Mesendoderm (in vitro differentiated cells): ENCODE measurements at places on chromosomes 3 and 15.
A peak's percentile ranks its signal among the peaks of the same experiment; 100 is the strongest.

DNA sequence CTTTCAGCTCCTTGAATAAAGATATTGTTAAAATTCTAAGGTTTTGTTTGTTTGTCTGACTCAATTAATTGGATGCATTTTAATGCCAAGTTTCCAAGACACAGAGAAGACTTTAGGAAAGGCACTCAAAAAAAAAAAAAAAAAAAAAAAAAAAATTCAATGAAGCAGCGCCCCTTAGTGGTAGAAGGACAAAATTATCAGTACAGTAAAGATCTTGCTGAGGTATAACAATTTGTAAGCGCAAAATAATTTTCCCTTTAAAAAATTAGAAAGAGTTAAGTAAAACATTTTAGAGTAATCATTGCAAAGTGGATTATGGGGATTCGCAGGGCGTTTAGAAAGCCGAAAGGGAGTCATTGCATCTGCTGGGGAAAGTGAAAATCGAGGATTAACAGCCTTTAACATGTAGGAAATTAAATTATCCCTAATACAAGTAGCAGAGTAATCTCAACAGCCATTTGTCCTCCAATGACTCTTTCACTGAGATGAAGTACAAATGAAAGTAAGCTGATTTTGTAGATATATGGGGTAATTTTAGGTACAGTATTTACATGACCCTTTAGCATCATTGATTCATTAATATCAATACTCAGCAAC is 5.8 kb upstream of the DIS3L start:
- DNase-seq, result peak; percentile 20

DNA sequence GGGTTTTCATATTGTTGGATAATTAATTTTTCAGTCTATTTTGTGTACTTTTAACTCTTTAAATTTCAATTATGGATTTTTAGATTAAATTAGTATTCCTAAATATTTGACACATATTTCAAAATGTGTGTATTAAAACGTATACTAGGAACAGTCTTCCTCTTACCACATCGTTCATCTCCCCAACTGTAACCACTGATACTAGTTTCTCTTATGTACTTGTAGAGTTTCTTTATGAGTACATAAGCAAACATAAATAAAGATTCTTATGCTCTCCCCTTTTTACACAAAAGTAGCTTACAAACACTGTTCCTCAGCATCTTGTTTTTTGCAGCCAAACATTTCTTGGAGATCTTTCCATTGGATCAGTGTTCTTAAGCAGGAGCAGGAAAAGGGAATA is 45.9 kb downstream of the CMSS1 start:
- DNase-seq, result no peak

DNA sequence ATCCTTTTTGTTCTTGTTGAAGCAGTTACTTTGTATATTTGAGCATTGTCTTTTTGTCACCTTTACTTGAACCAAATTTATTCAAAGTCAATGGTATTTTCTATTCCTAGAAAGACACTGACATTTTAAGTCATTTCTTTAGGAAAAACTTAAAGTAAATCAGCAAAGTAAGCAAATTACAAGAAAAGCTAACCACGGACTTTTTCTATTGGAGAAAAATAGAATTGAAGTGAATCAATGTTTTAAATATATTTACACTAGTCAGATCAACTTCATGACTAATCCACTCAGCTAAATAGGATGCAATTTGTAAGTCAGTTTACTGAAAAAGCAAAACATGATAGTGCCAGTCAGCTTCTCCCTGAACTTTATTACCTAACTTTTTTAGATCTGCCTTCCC is 733.8 kb upstream of the ALCAM start:
- DNase-seq, result no peak

GRCh38 chr3:106172780-106173179 is 304.0 kb upstream of the CBLB start:
- DNase-seq, result no peak

DNA sequence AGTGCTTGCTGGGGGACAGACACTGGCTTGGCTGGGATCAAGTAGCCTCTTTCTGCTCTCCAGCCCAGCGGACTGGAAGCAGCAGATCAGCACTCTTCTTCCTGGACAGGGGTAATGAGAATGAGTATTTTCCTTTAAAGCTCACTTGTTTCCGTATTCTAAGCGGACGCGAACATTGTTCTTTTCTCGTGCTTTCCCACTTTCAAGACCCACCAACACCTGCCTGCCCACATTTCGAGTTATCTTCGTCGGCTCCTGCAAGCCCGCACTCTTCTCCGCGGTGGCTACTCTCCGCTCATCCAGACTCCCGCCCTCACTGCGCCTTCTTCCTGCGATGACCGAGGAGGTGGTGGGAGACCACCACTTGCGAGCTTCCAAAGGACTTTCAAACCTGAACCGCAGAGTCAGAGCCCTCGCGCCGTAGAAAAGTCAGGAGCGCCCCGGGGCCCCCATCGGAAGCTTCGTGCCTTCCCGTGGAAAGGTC is 1.6 kb upstream of the PPM1L start:
- DNase-seq, result peak; percentile 67

- no peak for DNase-seq
These were observed 2.2 kb upstream of the SLC12A8 start for GRCh38 chr3:125214738-125215137.

GRCh38 chr3:113630956-113631542 is 65.4 kb downstream of the USF3 start:
- DNase-seq, result no peak

GRCh38 chr15:51367322-51367976 is 26.0 kb downstream of the GLDN start:
- DNase-seq, result peak; percentile 82

GRCh38 chr3:73508330-73508954 is 116.3 kb downstream of the PDZRN3 start:
- DNase-seq, result peak; percentile 85

DNA sequence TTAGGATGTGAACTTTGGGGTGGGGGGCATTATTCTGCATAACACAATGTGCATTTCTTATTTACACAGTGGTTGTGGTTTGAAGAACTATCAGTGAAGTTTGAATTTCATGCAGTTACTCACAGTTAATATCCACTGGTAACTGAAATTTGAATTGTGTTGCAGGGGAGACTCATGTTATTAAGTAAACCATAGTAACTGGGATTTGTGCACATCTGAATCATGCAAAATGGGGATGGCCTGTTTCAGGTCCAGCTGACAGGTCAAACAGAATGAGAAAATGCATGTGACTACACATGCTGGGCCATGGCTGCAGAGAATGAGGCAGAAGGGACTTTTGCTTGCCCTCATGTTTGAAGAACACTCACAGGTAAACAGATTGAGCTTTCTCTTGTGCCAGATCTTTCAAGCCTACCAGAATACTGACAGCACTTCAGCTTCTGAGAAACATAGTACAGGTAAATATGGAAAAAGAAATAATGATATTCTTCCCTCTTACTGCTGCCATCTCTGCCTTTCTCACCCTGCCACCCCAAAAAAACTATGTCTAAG is 115.0 kb downstream of the POLQ start:
- DNase-seq, result no peak

DNA sequence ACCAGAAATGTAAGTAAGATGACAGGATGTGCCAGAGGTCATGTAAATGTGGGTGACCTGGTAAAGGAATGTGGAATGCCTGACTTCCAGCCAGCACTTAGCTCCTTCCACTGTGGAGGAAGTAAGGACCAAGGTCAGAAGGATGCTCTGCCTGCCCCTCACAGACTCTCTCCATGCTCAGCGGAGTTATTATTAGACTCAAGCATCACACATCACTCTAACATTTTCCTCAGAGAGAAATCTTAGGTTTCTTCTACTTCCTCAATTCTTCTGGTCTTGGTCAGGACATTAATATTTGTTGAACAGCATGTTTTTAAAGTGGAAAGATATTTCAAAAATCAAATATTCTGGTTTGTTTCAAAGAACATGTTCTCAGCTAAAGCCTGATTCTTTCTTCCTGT is 231.4 kb upstream of the WNT5A start:
- DNase-seq, result no peak

DNA sequence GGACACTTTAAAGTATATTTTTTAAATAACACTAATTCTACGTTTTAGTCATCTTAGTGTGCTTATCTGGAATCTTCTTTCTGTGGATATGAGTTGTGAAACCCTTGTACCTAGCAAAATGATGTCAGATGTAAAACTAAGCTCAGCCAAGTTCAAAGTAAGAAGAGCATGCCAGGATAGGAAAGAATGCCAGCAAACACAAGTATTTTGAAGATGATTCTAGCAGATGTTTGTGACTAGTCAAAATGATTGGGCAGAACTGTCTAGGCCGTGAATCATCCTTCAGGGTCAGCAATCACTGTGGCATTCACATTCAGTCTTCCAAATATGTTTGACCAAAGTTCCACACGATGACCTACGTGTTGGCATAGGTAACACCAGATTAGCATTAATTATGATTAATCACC is 5.4 kb upstream of the PLOD2 start:
- DNase-seq, result no peak

DNA sequence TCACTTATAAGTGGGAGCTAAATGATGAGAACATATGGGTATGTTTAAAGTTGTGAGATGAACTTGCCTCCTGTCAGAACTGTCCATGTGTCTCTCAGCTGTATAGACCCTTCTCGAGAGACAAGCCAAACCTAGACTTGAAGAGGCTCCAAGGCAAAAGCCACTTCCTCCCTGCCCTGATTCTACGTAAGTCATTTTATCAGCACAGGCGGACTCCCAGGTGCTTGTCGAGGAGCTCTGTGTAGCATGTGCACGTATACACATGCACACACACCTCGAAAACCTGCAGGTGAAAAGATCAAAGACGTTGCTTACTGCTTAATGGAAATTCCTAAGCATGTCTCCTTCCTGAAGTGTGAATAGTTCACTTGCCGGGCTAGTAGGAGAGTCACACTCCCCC is 5.6 kb upstream of the CLEC3B start:
- no peak for DNase-seq

- peak; percentile 79 for DNase-seq
These were observed 3.9 kb downstream of the CRYGS start for GRCh38 chr3:186540221-186540834.

- no peak for DNase-seq
These were observed 74.0 kb upstream of the RARB start for GRCh38 chr3:25354071-25354470.

- DNase-seq, result no peak
These were observed 25.0 kb downstream of the ADAM10 start for GRCh38 chr15:58724466-58724865.

DNA sequence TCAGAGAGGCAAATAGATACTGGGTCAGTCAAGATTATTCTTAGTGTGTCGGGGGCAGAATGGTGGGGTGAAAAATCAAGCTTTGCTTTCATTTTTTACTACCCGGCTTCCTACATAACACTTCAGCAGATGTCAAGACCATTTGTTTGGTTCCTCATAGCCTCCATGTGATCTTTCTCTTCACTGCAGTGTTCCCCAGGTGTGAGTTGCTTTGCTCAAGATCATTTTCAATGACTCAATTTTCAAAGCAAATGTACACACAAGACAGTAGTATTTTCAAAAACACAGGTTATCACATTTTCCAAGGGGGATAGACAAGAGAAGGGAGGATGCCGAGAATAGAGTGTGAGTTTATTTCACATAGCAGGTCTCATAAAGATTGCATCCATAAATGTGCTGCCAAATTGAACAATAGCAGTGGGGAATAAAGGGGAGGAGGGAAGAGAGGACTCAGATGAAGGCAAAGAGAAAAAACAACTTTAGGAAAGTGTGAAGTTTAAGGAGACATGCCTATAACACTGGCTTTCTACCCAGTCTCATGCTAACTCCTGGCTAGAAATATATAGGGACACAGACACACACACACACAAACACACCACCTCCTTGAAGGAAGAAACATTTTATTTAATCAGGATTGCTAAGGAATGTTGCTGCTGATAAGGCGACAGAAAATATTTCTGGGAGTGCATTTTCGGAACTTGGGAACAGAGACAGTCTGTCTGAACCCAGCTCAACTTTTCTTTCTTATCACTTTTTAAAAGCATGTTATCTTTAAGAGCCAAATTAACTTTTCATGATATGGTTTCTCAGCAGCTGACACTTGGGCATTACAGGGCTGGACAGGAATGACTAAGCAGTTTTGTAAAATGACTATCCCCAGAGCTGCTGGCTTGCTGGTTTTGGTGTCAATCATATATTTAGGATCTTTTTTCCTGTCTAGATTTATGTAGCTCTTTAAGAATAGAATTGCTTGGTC is 402.4 kb downstream of the RBMS3 start:
- peak; percentile 43 for DNase-seq

GRCh38 chr15:67176195-67176971 is 78.1 kb downstream of the AAGAB start:
- DNase-seq, result peak; percentile 91

GRCh38 chr15:90558171-90558573 is 28.4 kb downstream of the CRTC3 start:
- no peak for DNase-seq

DNA sequence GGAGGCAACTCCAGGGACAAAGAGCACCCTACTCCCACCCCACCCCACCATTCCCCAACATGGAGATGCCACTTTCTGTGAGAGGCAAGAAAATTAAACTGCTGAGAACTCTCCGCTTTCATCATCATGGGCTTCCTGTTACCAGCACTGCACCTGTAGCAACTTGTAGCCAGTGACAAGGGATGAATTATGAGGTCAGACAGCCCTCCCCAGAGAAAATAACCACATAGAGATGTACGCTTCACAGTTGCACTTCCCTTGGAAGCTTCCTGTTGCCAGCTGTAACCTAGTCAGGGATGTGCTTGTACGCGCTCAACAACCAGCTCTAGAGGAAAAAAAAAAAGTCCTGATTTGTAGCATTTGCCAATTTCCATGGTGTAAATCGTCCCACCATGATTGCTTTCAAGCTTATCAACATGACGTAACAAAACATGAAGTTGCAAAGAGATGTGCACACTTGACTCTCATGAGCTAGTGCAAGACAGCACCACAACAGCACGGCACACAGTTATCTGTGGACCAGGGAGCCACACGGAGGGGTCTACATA is 145.4 kb downstream of the RAB11A start:
- DNase-seq, result no peak
